ENCODE measurements at places on chromosomes 5 and 9.

GRCh38 chr5:152547202-152547601 lies 142.1 kb upstream of the NMUR2 start:
- DNase-seq: no peak

DNA sequence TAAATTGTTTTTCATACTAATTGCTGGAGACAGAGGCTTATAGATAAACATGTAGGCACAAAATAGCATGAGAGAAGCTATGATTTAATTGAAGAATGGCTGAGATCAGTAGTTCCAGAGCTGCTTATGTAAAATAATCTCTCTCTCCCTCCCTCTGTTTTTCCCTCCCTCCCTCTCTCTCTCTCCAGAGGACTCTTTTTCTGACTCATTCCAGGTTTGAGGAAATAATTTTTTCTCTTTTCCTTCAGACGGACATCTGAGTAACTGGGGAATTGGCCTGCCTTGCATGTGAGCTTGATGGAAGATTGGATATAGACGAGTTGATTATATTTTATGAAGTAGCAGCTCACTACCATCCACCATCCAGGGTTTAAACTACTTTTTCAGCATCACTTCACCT lies 35.5 kb downstream of the KCTD16 start:
- no peak for DNase-seq

- no peak for DNase-seq
These were observed 307.4 kb downstream of the ARHGAP26 start for GRCh38 chr5:143077453-143078103.

- peak; percentile 3 for DNase-seq
These were observed 101.3 kb upstream of the EGFLAM start for GRCh38 chr5:38157024-38157423.

GRCh38 chr9:133975511-133975910 lies 16.6 kb downstream of the VAV2 start:
- no peak for DNase-seq

DNA sequence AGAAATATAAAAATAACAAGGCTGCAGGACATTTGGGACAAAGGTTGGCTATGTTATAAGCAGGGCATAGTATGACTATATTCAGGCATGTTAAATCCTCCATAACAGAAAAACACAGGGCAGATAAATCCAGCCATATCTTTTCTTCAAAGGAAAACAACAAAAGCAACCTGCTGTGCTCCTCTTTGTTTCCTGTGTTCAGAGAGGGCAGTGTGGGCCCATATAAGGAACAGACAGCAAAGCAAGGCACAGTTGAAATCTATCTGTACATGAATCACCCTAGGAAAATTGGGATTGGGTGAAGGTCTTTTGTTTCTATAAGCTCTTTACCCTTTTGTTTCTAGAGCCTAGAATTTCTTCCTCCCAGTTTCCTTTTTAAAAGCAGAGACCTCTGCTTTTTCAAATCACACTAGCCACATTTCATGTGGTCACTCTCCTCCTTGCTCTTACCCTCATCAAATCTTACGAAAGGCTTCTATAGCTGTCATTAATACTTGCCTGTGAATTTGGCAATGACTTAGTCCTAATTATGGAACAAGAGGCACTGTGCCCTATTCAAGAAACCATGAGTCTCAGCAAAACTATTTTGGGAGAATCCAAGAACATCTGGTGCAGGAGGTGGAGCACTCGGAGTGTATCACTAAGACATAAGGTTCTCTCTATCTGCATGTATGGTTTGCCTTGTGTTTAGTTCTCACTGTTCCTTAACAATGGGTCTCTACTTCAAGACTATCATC lies 1.8 kb downstream of the GZMA start:
- no peak for DNase-seq

DNA sequence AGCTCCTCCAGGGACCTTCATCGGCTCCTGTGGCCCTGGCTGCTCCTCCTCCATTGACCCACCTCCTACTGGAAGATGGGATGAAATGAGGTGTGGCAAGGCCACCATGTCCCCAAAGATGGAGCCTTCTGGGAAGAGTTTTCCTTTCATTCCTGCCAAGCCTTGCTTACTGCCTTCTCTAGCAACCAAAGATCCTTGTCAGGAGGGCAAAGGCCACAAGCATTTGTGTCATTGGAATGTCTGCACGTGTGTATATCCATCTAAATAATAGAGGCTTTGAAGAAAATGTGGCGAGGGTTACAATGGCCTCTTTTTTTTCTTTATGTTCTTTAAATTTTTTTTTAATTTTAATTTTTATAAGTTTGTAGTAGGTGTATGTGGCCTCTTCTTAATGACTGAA lies 313.6 kb downstream of the ARHGEF28 start:
- no peak for DNase-seq

DNA sequence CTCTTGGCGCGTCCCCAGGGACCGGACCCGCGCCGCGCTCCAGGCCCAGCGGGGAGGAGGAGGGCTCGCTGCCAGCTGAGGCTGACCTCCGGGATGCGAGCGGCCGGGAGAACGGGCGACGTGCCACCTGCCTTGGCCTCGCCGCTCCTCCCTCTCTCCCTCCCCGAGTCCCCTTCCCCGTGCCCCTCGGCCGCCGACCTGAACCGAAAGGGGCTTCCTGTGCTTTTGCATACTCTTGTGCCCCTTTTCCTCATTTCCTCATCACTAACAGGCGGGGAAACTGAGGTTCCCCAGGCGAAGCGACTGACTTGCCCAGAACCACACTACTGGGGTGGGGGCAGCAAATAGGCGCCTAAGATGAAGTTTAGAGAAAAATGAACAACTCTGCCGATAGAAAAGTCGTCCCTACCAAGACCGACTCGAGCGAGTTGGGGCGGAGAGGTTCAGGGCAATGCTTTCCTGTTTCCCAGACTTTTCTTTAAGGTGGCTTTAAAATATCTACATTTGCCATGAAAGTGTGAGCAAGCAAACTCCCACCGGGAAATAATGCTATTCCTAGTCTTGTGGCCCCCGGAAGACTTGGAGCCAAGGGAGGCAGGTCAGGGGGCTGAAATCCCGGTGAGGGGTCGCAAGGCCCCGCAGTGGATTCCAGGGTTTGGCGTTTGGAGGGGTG lies 580 bp upstream of the DUSP1 start:
- peak; percentile 80 for DNase-seq

Measured in OCI-M1 (cell line).